ENCODE measurements at places on chromosomes 11 and 22.

GRCh38 chr11:35567737-35568465, 42.5 kb upstream of the PAMR1 start:
- no peak for DNase-seq

DNA sequence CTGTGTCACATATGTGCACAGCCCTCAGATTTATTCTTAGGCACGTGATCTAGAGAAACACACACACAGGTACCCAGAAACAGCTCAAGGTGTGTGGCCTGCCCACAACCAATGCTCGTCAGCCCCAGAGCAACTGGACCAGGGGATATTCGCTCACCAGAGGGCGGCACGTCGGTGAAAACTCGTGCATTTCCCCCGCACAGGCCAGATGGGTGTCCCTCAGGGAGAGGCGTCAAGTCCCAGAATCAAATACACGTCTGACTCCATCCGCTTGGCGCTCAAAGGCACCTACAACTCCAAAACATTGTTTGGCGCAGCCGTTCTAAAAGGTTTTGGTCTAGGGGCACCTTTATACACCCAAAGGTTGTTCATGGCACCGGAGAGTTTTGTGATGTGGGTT, 429.0 kb downstream of the BRD1 start:
- DNase-seq: no peak

- no peak for DNase-seq
Observed at GRCh38 chr11:58592760-58593472, 14.1 kb downstream of the ZFP91 start.

- no peak for DNase-seq
Observed at GRCh38 chr11:39817241-39817640, 1642.2 kb downstream of the LRRC4C start.

DNA sequence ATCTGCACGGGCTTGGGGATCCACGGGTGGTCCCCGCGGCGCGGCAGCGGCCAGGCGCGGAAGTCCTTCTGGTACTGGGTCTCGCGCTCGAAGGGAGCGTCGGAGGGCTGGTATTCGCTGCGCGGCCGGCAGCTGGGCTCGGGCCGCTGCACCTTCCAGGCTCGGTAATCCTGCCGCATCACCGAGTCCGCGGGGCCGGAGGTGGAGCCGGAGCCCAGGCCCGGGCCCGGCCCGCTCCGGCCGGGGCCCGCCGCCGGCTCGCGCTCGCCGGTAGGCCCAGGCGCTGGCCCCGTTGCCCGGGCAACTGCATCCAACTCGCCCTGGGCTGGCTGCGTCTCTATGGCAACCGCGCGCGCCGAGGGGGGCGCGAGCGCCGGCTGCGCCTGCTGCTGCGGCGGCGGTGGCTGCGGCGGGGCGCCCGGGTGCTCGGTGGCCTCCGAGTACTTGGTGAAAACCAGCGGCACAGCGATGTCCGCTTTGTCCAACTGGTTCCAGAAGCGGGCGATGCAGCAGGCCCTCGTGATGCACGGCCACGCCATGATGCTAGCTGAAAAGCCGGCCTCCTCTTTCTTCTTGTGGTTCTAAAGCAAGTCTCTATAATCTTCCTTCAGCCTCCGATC, 897 bp downstream of the MAP6 start:
- DNase-seq: peak; percentile 77

DNA sequence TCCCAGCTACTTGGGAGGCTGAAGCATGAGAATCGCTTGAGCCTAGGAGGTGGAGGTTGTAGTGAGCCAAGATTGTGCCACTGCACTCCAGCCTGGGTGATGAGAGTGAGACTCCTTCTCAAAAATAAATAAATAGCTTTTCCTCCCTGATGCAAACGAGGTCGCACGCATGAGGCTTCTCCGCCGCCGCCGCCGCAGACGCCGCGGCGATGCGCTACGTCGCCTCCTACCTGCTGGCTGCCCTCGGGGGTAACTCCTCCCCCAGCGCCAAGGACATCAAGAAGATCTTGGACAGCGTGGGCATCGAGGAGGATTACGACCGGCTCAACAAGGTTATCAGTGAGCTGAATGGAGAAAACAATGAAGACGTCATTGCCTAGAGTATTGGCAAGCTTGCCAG, 20.0 kb upstream of the RAB39A start:
- DNase-seq: no peak

- DNase-seq: no peak
Observed at GRCh38 chr11:123576082-123576481, 78.3 kb downstream of the SCN3B start.
